ENCODE measurements at places on chromosomes 3 and 15.

DNA sequence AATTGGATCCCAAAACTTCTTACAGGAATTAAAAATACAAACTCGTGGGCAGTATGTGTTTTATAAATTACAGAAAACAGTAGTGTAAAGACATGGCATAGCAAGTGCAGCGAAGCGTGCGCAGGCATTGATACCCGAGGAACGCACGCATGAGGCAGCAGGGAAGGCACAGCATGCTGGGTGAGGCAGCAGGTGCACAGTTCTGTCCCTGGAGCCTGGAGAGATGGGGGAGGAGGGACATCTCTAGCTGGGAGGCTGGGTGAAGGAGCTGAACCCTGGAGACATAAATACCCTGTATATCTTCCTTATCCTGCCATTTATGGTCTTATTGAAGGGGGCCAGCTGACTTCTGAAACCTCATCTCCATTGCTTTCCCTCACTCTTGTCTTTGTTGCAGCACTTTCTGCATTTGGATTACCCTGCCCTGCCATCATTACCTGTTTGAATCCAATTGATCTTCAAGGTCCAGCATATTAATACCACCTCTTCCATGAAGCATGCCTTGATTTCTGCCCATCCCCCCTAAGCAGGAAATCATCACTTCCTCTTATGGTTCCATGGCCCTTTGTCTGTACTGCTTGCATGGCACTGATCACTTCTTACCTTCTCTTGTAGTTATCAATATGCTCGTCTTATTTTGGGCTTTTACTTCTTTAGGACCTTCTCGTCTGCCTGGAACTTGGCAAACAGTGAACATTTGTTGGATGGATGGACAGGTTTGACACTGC is 20.5 kb downstream of the LPP start:
- no peak for DNase-seq

GRCh38 chr3:171811295-171811912 is 1.1 kb upstream of the PLD1 start:
- DNase-seq: no peak

DNA sequence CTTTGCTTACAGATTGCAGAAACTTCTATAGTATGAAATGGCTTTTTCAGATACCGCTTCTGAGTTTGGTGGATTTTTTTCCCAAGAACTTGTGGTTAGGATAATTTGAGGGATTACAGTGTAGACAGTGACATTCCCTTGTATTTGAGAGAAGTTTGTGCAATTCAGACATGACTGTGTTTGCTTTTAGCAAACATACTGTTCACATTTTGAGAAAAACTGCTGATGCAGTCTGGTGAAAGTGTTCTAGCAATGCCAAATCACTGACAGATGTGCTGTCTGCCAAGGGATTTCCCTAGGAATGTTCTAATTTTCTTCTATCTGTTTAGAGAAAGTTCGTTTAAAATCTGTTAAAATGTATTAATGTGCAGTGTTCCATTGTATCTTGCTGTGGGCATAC is 652.6 kb downstream of the FHIT start:
- DNase-seq: no peak

DNA sequence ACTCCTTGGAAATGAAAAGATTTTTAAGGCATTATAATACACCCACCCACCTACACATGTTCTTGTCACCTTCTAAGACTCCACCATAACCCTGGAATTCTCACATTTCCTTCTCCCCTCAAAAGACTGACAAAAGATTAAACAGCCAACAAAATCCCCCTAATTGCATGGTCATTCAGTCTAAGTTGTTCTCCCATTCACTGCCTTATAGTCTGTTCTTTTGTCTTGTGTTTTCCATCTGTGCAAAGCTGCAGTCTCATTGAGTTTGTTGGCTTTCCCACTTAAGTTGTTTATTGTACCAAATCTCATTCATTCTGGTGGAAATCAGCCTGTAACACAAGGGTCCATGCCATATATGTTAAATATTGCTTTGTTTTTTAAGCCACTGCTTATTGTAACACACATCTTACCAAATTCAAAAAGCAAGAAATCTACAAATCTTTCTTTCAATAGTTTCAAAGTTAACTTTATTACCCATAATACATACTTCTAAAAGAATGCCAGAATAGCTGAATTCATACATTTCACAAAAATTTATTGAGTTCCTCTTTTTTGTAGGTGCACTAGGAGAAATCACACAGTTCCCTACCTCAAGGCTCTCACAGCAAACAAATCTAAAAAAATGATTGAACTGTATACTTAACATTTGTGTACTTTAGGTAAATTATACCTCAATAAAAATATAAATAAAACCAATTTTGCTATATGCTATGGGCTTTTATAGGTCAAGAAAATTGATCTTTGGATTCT is 2.4 kb upstream of the RCN2 start:
- DNase-seq: no peak

DNA sequence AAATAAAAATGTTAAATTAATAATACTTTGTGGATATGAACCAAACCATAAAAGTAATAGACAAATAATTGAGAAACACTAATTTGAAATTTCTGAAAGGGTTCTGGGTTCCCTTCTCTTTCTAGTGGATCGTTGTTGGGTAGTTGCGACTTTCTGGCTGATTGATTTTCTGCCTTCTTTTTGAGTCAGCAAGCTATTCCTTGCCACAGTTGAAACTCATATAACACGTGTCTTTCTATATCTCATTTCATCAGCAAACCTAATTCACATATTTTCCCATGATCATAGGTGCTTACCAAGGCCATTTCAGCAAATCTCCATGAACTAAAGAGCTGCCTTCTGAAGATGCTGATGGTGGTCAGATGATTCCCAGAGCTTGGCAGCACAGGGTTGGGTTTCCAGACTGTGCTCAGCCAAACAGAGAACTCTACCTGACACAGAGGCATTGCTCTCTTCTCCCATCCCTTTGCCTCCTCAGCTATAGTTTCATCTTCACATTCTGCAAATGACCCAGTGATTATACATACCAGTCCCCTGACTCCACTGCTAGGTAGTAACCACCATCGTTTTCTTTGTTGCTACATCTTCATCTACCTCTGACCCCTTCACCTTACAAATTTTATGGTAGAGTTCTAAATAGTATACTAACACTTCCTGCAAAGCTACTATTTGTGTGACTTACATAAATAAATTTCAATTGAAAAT is 383.9 kb upstream of the DPH6 start:
- DNase-seq: no peak

DNA sequence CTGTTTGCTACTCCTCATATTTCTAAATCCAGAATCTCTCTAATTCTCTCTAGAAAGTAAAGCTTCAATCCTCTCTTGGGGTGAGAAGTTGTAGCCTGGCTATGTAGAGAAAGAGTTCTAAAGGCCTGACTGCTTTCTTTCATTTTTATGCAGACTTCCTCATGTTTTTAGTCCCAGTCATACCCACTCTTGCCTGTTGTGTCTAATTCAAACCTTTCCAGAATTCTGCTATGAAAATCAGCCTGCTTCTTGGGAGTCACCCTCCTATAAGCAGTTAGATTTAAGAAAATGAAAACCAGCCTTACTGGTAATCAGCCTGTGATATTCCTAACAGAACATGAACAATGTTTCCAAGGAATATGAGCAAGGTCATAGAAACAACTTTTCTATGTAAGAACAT is 14.8 kb upstream of the ZNF639 start:
- DNase-seq: no peak

- DNase-seq: no peak
Measured at GRCh38 chr15:65695081-65695480, 73.3 kb downstream of the SLC24A1 start.

DNA sequence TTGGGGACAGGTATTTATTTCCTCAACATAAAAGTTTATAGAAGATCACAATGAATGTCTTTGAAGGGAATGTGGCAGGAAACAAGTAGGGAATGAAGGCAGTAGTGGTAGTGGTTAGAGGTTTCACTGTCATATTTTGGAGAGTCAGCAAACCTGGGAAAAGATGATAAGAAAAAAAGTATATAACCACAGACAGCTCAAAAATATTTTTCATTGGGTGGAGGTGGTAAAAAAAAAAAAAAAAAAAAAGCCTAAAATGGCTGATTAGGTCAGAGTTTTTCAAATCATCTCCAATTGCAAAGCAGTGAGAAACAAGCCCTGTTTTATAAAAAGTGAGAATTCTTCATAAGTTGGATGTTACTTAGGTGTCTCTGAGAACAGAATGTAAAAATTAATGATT is 400.0 kb downstream of the LSAMP start:
- DNase-seq: no peak

DNA sequence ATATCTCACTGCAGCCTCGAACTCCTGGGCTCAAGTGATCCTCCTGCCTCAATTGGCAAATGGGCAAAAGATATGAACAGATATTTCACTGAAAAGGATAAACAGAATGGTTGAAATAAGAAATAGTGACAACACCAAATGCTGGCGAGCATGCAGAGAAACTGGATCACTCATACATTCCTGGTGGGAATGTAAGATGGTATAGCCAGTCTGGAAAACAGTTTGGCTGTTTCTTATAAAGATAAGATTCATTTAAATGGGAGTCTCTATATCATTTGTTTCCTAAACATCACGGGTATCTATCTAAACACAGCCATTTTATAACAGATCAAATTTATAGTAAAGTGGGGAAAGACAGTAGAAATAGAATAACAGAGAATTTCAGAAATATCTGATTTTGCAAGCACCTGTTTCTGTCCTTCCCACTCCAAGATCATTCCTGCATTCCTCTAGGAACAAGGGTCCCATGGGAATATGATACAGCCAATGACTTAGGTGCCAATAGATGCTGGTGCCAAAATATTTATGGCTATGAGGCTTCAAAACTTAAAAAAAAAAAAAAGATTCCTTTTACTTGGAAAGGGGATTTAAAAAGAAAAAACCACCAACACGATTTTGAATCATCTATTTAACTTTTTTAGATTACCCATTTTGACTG is 9.9 kb upstream of the TFDP2 start:
- no peak for DNase-seq

DNA sequence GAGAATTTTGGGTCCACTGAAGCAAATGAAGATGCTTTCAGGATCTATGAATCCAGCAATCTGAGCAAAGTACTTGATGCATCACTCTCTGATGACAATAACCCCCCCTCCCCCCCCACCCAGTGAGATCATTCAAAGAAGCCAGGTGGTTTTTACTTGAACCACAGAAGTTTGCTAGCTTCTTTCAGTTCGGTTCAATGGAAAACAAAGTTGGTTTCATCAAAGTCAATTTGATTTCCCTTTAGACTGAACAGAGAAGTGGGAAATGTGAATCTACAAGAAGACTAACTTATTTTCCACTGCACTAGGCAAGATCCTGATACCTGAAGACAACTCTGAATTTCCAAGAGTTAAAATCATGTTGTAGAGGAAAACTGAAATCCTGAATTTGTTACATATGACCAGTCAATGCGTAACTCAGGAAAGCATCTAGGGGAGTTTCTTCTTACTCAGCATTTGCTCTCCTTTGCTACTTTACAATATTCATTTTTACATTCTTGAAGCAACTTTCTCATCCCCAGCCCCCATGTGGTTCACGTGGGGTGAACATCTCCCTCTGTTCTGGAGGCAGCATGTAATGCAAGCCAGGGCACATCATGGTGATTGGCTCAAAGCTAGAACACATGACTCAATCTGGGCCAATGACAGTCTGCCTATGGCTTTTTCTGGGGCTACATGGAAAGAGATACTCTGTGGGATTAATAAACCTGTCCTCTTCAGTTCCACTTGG is 572.6 kb downstream of the FOXP1 start:
- no peak for DNase-seq

DNA sequence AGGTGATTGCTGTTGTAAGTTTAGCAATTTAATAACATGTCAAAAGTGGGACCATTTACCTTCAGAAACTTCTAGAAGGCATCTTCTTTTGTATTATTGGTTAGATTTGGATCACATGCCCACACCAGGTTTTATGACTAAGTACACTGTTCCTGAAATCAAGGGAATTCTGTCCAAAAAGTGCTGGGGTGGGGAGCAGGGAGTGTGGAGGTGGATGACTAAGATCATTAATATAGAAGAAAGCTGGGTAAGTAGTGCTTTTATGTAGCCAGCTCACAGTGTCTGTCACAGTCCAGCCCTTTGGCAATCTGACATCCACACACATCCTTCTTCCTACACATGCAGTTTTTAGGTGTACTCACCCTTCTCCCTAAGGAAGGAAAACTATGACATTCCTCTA is 120.0 kb downstream of the TMCO5A start:
- DNase-seq: no peak

DNA sequence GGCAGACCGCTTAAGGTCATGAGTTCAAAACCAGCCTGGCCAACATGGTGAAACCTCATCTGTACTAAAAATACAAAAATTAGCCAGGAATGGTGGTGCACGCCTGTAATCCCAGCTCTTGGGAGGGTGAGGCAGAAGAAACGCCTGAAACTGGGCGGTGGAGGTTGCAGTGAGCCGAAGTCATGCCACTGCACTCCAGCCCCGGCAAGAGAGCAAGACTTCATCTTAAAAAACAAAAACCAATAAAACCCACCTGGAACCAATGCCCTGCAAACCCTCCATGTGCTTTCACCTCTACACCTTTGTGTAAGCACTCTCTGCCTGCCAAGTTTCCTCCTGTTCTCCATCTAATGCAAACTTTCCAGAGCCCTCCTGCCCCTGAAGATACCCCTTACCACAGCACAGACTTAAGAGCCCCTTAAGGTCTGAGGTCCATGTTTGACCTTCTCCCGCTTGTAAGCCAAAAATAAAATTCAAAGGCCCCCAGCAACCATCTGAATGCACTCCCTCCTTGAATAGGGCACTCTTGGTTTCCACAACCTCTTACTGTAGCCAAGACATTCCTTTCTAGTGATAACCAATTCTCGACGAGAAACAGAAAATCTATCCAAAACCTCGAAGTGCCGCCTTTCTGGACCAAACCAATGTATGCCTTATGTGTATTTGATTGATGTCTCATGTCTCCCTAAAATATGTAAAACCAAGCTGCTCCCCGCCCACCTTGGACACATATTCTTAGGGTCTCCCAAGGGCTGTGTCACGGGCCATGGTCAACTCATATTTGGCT is 3.0 kb downstream of the RPL32 start:
- DNase-seq: no peak

DNA sequence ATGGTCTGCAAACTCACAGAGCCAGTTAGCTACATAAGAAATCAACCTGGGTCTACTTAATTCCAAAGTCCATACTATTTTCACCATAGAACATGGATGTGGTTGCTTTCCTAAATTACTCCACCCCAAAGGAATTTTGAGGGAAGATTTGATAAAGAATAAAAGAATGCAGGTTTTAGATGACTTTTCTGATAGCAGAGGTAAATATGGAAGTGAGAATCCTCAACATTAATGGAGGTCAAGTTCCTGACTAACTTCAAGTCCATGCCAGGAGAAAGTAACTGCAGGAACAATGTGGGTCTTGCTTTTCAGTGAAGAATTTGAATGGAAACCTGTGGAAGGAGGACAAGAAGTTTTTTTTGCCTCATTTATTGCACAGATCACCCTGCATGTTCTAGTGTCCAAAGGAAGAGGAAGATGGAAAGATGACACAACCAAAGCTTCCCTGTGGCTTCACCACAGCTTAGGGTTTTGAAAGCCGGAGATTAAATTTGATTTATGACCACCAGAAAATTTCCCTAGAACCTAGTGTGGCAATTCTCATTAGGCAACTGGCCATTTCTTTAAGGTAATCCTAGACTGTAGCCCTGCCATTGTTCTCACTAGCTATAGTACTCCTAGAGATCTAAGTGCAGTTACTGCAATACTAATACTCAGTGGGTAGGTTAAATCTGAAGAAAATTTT is 429.7 kb downstream of the RAP2B start:
- DNase-seq: no peak

Data from right cardiac atrium (tissue), 5 donors.